ENCODE measurements at places on chromosomes 16 and 17. TPM values are rescaled to one million over a fixed set of nuclear protein-coding genes. Genes with fewer than 3 reads are reported as not detected.

CCDC200 gene
- total RNA-seq, result not detected

CRYM gene
- not detected for total RNA-seq

SULT1A2 gene
- 0.25 TPM for total RNA-seq

MRM1 gene
- 7.3 TPM for total RNA-seq

B4GALNT2 gene
- 0.31 TPM for total RNA-seq

PIGL gene
- total RNA-seq, result 16.2 TPM

ABCA10 gene
- total RNA-seq, result 0.11 TPM

RPL23 gene
- 2,061 TPM for total RNA-seq

ATP2A3 gene
- 0.28 TPM for total RNA-seq

ST6GALNAC1 gene
- 0.14 TPM for total RNA-seq

SYT17 gene
- total RNA-seq, result 0.14 TPM

GUCY2D gene
- total RNA-seq, result 0.49 TPM

ICAM2 gene
- 0.48 TPM for total RNA-seq
